Bronchus fibroblast of lung (primary cell): ENCODE measurements at places on chromosomes 5 and 9. TPM values are rescaled to one million over a fixed set of nuclear protein-coding genes. Genes with fewer than 3 reads are reported as not detected.

The LCN2 gene
- total RNA-seq, result not detected in 2 replicates

The CDO1 gene
- 8.0 and 19.0 TPM in 2 replicates for total RNA-seq

The DRD1 gene
- total RNA-seq, result not detected in 2 replicates

The CKMT2 gene
- total RNA-seq, result 1.0 TPM in 1 of 2 replicates, not detected in the other

The MATR3 gene
- total RNA-seq, result 179 and 190 TPM in 2 replicates

The SPATA31C1 gene
- total RNA-seq, result not detected in 2 replicates

The IFNB1 gene
- not detected in 2 replicates for total RNA-seq

The TMEFF1 gene
- total RNA-seq, result 1.3 and 1.5 TPM in 2 replicates
